ENCODE measurements at places on chromosomes 12 and 14. TPM values are rescaled to one million over a fixed set of nuclear protein-coding genes. Genes with fewer than 3 reads are reported as not detected.

DNA sequence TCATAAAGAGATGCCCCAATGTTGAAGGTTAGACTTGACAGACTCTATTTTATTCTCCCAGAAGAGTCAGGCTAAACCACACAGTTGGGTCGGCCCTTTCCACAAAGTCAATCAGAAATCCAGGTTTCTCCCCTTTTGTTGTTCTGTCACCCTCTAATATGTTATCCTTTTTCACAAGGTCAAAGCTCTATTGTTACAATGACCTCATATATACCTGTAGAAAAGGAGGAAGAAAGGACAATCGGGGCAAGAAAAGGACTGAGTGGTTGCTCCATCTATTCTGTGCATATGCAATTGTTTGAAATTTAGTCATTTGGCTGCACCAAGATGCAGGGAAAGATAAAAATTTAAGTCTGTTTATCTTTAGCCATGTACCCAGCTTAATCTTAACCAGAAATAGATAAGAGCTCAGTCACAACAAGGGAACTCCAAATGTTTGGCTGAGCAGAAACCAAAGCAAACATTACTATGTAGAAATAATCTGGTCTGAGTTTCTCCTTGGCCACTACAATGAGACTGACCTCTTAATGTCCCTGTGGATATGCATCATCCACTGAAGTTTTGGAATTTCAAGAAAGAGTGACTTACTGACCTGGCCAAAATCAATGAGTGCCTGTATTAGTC lies 503.7 kb downstream of the GALC start:
- no peak for DNase-seq

CLBA1 gene
- total RNA-seq = 1.2 TPM

DNA sequence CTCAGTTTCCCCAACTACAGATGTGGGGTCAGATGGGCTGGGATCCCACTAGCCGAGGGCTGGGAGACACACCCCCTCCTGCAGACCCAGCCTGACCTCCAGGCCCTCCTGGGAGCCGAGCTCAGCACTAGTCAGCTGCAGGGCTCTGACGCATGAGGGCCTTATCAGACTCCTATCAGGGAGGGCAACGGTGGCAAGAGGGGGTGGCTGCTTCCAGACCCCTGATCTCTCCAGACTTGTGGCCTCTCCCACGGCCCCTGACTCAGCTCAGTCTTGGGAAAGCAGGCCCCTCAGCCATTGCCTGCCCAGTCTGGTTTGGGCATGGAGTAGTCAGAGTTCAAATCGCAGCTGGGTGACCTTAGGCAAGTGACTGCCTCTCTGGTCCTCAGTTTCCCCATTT lies 2.5 kb downstream of the RASAL1 start:
- no peak for DNase-seq

MDP1 gene
- 30.9 TPM for total RNA-seq

DNA sequence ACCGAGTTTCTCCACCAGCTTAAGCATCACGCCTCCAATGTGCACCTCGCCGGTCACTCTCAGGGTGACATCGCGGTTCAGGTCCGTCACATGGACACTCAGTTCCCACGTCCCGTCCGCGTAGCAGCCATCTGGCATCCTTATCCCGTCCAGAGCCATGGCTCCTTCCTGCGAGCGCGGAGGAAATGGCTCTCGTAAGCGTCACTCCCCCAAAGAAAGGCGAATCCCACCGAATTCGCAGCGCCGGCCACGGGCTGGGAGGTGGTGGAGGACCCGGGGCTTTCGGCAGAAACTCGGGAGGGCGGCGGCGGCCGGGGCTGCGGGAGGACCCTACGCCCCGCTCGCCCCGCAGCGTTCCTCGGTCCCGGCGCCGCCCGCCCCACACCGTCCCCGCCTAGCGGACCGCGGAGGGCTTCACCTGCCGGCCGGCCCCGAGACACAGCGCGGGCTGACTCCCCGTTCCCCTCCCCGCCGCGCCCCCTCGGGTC lies 396 bp downstream of the FERMT2 start:
- no peak for DNase-seq

All from OCI-LY7 (cell line).